ENCODE measurements at places on chromosomes 12 and 14.

DNA sequence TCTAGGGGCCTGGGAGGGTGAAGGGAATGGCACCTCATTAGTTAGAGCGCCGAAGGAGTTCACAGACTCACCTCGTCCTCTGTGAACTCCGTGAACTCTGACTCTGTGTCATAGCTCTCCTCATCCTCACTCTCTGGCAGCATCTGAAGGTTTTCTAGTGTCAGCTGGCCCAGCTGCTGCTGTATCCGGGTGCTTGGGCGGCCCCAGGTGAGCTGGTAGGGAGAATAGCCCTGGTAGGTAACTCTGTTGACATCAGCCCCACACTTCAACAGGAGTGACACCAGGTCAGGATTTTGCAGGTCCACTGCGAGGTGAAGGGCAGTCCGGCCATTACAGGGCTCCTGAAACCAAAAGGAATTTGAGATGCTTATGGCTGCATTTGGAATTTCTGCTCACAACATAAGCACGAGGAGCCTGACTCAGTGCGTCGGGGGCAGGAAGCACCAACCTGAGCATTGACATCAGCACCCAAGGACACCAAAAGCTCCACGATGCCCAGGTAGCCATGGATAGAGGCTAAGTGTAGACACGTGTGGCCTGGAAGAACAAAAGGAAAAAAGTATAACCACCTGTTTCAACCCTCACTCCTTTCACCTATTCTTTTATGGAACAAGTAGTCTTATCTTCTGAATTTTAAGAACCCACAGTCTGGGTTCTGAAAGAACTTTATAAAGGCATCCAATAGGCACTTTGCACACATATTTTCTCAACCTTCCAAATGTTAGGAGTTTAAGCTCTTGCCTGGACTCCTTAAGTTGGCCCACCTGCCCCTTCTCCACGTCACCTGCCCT lies 2.0 kb downstream of the NFKBIA start:
- DNase-seq: no peak

- DNase-seq: no peak
These were observed 4.1 kb upstream of the DAO start for GRCh38 chr12:108875682-108876361.

DNA sequence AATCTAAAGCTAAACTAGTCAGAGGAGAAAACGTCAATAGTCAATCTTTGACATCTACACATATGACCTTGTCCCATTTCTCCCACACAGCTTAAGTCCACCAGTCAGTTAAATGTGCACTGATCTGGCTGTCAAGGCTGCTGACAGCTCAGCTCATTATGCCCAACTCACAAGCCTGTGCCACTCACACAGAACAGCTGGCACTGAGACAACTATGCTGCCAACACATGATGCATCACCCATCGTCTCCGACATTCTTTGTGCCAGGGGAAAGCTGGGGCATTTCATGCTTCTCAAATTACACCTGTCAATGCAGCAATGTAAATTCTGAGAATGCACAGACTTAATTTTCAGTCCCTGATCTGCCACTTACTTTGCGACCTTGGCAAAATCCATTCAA lies 25.3 kb downstream of the GNS start:
- DNase-seq: peak; percentile 89

GRCh38 chr14:63737582-63738006 lies 9.7 kb upstream of the SGPP1 start:
- DNase-seq: no peak

- DNase-seq: peak; percentile 80
These were observed 59.4 kb downstream of the ZNF664 start for GRCh38 chr12:124032265-124032886.
